ENCODE measurements at places on chromosomes 2 and 18.
A peak's percentile ranks its signal among the peaks of the same experiment; 100 is the strongest.

DNA sequence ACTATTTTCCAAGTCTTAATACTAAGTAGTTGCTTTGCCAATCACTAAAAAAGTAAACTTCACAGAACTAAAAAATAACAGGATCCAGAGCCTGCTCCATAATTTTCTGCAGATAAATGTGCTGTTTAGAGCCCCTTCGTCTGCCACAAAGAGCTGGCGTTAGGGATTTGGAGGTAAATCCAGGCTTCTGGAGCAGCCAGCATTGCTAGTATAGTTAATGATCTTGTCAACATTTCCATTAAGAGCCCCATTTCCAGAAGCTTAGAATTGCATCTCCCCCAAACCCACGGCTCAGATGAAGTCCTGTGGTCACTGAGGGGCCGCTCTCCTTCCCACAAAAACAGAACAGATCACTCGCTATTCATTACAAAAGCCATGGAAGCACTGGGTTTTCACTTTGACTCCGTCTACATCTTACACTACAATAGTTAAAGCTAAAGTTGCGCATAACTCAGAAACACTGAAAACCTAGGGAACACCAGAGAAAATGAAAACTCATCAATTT lies 41.9 kb downstream of the ZNF516 start:
- no peak for DNase-seq

DNA sequence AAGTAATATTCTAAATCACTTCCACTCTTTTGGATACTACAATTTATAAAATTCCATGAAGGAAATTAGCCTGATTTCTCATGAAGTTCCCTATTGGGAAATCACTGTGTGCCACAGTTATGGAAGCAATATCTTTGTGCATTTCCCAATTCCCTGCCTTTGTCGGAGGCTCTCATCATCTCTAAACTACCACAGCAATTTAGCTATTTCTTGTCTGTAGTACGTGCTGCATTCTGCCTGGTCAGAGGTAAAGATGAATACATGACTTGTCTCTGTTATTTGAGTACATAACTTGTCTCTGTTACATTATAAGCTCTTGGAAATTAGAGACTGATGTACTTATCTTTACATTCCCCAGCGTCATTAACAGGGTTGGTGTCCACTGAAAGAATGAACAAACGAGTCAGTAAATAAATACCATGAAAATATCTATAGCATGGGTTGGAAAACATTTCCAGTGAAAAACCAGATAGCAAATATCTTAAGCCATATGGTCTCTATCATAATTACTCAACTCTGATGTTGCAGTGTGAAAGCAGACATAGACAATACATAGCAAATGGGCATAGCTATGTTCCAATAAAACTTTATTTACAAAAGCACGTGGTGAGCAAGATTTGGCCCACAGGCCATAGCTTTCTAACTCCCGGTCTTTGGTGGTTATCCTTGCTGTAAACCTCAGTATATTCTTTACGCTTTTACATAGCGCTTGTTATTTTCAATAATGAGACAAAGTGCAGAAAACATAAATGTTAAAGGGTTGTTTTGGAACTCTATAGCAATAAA lies 78.8 kb downstream of the BCL2 start:
- no peak for DNase-seq

- peak; percentile 77 for DNase-seq
Observed at GRCh38 chr2:197205585-197206215, 104.9 kb downstream of the ANKRD44 start.

DNA sequence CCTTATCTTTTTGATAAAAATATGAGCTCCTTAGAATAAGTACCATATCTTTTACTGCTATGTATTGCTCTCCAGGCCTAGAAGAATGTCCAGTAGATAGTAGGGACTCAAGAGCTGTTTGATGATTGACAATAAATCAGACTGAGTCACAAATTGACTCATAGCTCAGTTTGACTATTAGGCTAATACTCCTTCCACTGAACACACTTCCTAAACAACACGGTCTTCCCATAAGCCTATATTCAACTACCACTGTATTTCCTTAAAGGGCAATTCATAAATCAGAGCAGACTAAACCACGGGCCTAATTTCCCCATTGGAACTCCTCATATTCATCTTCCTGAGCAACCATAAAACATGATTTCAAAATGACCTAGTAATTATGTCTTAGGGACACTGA lies 258.5 kb downstream of the ALK start:
- DNase-seq = no peak

- DNase-seq = no peak
Observed at GRCh38 chr18:8928847-8929780, 173.4 kb upstream of the NDUFV2 start.

DNA sequence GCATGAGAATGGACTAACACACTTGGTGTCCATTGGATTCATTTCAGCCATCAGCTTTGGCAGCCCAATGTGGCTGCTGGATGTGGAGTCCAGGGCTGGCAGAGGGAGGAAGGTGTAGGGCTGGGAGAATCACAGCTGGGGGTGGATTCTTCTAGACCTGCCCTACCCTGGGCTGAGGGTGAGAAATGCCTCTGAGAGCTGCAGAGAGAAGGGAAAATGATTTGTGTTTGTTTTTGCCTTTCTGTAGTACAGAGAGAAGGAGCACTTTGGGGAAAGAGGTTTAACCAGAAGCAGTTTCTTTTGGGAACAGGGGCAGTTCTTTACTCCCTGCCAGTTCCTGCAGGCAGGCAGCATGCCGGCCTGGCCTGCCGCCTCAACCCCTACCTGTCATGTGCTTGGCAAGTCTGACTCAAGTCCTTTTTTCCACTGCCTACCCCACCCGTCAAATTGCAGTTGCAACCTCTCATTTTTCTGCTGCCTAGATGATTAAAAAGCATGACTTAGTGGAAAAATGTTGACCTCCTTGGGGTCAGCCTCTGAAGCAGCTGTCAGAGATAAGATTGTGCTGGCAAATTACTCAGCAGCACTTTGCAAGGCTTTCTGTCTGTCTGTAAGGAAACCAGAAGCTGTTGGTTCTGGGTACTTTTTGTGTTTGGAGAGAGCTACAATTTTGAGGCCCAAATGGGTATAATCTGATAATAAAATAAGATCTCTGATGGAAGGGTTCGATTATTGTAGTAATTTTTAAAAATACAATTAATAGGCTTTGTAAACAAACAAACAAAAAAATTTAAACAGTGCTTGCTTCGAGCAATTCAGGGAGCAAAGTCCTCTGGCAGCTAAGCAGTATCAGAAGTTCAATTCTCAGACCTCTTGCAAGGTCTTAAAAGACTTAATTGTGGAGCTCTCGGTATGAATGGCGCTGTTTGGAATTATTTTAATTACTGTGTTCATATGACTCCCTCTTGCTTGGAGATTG lies 21.7 kb downstream of the LBH start:
- DNase-seq = peak; percentile 69

DNA sequence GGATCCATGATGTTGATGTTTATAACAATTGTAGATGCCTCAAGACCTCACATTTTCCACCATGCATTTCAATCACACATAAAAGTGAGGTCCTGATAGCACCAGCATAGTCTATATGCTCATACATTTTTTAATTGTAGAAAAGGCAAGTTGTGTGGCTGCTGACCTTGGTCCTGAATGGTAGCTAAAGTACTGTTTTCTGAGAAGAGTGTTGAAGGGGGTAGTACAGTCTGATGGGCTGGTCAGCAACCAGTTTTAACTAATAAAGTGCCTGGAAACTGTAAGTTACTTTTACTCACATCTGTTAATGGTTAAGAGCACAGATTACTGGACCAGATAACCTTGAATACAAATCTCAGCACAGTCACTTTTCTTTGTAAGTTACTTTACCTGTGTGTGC lies 15.9 kb downstream of the ZNF638 start:
- no peak for DNase-seq

GRCh38 chr18:68948622-68949021 lies 150.7 kb downstream of the CCDC102B start:
- DNase-seq = no peak

DNA sequence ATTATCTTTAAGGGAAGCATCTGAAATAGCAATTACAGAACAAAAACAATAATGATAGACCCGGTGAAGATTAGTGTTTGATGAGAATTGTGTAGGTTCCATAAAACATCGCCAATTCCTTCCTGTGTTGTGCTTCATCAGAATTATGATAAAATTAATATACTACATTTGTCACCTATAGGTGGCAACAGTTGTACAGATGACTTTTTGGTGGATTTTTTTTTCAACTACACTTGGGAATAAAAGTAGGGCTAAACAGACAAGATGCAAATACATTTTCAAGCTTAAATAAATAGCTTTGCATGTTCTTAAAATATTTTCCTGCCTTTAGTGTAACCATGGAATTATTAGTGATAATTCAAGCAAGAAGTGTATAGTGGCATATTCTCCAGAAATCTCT lies 7.0 kb upstream of the LYPD1 start:
- DNase-seq = no peak

- no peak for DNase-seq
Observed at GRCh38 chr2:127020536-127020935, 86.4 kb downstream of the BIN1 start.

GRCh38 chr2:205024822-205025518 lies 479.7 kb downstream of the PARD3B start:
- peak; percentile 41 for DNase-seq

DNA sequence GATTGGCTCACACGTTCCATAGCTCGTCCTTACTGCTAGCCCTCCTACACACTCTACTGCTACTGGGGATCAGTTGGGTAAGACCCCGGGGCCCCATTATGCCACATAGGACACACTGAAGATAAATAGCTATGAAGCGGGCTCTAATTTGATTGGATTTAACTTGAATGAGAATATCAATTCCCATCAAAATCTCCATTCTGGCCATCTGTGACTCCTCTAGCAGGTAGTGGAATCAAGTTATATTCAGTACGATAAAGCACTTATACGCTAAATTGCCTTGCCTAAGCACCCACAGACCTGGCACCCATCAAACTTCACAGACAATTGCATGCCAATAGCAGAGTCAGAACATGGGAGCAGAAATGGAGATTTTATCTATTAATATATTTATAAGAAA lies 39.8 kb downstream of the CCDC68 start:
- DNase-seq = no peak

GRCh38 chr2:195672674-195673073 lies 15.6 kb downstream of the SLC39A10 start:
- no peak for DNase-seq

DNA sequence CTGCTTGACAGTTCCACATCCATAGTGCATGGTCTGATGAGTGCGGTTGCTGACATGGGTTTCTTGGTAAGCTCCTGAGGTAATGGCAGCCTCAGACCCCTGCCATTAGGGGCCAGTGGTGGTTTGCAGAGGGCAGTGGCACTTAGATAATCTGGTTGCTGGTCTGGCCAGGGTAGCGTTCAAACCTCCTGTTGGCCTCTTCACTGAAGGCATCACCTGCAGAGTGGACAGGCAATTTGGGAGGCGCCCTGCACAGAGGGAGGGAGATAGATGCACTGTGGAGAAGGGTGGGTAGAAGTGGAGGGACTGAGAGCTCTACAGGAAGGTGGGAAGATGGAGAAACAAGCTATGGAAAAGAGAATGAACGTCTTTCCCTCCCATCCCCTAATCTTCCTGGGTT lies 3.7 kb downstream of the HTRA2 start:
- no peak for DNase-seq

- DNase-seq = no peak
Observed at GRCh38 chr2:167689444-167689843, 558.0 kb downstream of the STK39 start.

- no peak for DNase-seq
Observed at GRCh38 chr2:160343404-160343803, 143.3 kb upstream of the ITGB6 start.

DNA sequence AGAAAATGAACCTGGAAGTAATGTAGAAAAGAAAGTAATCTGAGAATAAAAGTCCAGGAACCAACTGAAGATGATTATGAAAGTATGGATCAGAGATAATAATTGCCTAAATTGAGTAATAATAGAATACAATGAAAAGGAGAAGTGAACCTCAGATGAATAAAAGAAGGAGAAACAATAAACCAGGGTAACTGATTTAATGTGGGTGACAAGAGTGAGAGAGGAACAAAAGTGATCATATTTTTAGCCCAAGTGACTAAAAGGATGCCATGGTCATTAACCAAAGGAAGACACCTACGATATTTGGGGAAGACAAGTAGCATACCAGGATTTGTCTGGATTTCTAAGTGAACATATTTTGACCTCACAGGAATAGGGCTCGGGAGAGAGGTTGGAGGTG lies 600.6 kb downstream of the RNF144A start:
- DNase-seq = no peak

DNA sequence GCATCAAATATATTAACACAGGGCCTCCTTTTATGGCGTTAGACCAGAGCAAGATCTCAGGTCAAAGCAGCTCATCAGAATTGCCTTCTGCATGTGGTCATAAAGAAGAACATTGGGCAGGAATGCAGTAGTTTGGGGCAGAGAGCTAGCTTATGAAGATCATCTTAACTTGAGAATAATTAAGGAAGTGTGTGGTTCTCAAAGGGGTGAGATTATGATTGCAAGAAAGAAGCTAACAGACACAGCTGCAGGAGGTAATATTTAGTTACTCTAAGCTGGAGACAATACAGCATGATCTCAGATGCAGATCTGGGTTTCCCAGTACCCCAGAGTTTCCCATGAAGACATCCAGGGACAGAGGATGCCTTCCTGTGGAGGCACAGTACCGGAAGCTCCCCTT lies 91.6 kb downstream of the TTC27 start:
- DNase-seq = no peak

DNA sequence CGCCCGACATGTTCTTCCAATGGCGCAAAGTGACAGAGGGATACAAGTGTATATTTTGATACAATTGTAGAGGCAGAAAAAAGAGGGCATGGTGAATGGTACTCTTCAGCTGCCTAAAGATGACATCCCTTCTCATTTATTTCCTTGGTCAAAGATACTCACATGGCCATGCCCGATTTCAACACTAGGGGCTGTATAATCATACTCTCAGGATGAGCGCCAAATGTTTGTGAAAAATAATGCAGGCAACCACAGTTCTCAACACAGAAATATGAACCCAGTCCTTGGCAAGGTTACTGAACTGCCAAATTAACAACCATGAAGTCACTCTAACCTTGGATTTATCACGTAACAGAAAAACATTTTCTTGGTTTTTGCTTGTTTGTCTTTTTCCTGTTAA lies 204.4 kb downstream of the CCDC102B start:
- DNase-seq = no peak

DNA sequence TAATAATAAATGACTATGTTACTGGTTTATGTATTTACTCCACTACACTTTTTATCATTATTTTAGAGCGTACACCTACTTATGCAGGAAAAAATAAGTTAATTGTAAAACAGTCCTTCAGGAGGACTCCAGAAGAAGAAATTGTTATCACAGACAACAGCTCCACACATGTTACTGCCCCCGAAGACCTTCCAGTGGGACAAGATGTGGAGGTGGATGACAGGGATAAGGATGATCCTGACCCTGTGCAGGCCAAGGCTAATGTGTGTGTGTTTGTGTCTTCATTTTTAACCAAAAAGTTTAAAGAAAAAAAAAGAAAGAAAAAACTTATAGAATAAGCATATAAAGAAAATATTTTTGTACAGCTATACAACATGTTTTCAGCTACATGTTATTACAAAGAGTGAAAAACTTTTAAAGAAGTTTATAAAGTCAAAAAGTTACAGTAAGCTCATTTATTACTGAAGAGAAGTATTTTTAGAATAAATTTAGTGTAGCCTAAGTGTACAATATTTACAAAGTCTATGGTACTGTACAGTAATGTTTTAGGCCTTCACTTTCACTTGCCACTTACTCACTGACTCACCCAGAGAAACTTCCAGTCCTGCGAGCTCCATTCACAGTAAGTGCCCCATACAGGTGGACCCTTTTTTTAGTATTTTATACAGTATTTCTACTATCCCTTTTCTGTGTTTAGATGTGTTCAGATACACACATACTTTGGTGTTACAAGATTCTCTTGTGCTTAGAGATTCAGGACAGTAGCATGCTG lies 7.5 kb downstream of the TGFBRAP1 start:
- no peak for DNase-seq

GRCh38 chr18:35369126-35369525 lies 8.0 kb downstream of the ZNF396 start:
- no peak for DNase-seq

Data from CD4-positive, alpha-beta T cell treated with Interleukin-15 for 4 hours (primary cell).